ENCODE measurements at places on chromosomes 7 and 10.
A peak's percentile ranks its signal among the peaks of the same experiment; 100 is the strongest.

DNA sequence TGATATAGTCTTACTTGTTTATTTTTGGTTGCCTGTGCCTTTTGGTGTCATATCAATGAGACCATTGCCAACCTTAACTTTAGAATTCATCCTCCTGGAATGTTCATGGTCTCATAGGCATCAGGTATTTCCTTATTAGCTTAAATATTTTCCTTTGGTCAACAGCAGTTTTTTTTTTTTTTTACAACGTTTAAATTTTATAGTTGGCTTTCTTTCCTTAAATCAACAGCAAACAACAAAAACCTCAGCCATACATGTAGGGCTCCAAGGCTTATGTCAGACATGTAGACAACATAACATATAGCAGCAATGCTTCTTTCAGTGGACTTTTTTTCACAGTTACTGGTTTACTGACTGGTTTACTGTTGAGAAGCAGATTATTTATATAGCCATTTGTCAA lies 22.7 kb downstream of the ENTPD7 start:
- DNase-seq, result no peak

GRCh38 chr7:145265180-145265579 lies 429.3 kb upstream of the TPK1 start:
- DNase-seq, result no peak

- no peak for DNase-seq
These were observed 352.6 kb upstream of the AUTS2 start for GRCh38 chr7:69245646-69246045.

DNA sequence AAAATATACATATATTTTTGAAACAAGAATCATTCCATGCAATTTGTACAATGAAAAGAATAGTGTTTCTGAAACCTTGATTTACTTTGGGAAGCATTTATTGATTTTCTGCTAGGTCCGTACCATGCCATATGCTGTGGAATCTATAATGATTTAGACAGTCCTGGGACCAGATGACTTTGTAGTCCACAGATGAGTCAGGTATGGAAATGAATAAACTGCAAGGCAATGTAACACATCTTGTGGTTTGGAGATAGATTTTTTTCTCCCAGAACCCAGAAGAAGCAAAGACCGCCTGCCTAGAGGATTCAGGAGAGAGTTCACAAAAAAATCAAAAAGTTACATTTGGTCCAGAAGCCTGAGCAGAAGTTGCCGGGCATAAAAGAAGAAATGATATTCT lies 190.4 kb downstream of the GPR37 start:
- no peak for DNase-seq

- DNase-seq, result no peak
These were observed 319.4 kb upstream of the FZD8 start for GRCh38 chr10:35961501-35961900.

DNA sequence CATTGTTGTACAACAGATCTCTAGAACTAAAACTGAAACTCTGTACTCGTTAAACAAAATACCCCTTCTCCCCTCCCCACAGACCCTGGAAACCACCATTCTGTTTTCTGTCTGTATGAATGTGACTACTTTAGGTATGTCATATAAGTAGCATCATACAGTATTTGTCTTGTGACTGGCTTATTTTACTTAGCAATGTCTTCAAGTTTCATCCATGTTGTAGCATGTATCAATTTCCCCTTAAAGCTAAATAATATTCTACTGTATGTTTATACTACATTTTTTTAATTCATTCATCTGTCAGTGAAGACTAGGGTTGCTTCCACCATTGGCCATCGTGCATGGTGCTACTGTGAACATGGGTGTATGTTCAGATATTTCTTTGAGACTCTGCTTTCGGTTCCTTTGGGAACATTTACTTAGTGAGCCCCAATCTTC lies 71.2 kb upstream of the RPA3 start:
- no peak for DNase-seq

DNA sequence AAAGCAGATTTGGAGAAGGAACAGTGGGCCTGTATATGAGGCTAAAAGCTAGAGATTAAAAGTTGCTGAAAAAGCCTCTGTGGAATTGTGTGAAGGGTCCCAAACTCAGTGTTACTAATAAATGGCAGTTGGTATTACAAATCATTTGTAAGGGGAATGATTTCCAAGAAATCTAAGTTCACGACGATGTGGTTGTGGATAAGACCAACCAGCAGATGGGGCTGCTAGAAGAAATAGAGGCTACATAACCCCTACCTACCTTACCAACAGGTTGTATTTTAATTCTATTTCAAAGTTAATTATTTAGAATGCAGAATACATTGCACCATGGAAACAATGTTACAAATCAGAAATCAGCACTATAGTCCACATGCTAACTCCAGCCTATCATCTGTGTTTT lies 377.1 kb downstream of the HPSE2 start:
- DNase-seq, result no peak

GRCh38 chr7:119761776-119762175 lies 511.2 kb upstream of the KCND2 start:
- DNase-seq, result no peak

DNA sequence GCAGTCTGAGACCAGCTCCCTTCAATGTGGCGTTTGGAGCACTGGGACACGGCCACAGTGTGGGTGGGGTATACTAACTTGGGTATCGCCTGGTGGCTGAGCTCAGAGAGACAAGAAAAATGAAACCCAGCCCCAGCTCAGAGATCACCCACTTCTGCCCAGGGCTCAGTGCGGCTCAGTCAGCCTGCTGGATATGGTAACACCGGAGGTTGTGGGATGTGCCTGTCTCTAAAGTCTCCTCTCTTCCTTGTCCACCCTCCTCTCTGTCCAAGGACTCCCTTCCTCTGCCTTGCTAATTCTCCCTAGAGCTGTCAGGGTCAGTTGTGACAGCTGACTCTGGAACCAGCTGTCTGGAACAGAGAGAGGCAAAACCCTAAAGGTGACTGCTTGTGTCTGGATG lies 149.1 kb downstream of the PTPN20 start:
- no peak for DNase-seq

- DNase-seq, result no peak
These were observed 23.3 kb upstream of the ZNF282 start for GRCh38 chr7:149171892-149172533.

GRCh38 chr7:16210171-16210570 lies 211.2 kb downstream of the CRPPA start:
- DNase-seq, result no peak

- DNase-seq, result no peak
These were observed 185.0 kb upstream of the TCERG1L start for GRCh38 chr10:131496351-131497052.

DNA sequence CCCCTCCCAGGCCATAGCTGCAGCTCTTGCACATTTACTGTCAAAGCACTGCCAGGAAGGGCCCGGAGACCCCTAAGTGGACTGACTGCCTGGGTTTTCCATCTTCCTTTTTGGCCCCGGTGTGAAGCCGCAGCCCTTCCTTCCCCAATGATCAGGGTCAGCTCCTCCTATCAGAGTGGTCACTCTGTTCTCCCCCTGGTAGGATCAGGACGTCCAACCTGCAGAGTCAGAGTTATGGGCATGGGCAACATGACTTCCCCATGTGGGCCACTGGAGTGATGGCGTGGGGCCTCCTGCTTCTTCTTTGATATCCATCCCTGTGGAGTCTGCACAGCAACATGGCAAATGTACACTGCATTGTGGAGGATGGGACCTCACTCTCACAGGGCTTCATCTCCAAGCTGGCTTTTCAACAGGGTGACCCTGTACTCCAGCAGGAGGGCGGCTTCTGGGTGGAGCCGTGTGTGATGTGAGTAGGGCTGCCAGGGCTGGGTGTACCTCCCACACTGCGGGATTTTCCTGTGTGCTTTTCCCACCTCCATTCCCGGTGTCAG lies 6.4 kb upstream of the RAMP3 start:
- DNase-seq, result no peak

DNA sequence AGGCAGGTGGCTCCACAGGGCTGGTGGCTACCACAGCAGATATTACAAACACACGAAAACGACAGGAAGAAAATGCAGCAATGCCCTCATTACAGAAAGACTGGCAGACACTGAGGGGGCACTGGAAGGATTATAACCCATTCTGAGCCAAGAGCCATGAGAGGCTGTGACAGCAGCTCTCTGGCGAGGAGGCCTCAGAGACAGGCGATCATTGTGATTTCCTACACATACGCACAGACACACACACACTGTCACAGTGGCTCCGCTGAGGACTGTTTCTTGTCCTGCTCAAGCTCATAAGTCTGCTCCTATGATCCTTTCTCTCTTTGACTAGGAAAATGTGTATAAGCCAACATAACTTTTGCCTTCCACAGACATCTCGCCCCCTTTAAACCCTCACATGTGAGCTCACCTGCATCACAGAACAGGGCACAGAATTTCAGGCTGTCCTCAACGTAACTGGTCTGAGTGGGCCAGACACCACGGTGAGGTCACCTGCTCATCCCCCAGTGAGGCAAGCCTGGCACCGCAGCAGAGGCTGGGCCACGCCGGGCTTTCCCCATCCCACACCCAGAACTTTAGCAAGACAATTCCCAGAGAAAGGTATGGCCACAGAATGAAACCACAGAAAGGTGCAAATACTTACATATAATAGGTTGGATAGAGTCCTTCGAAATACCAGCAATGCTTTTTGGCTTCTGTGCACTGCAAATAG lies 51.7 kb downstream of the VOPP1 start:
- DNase-seq, result no peak

DNA sequence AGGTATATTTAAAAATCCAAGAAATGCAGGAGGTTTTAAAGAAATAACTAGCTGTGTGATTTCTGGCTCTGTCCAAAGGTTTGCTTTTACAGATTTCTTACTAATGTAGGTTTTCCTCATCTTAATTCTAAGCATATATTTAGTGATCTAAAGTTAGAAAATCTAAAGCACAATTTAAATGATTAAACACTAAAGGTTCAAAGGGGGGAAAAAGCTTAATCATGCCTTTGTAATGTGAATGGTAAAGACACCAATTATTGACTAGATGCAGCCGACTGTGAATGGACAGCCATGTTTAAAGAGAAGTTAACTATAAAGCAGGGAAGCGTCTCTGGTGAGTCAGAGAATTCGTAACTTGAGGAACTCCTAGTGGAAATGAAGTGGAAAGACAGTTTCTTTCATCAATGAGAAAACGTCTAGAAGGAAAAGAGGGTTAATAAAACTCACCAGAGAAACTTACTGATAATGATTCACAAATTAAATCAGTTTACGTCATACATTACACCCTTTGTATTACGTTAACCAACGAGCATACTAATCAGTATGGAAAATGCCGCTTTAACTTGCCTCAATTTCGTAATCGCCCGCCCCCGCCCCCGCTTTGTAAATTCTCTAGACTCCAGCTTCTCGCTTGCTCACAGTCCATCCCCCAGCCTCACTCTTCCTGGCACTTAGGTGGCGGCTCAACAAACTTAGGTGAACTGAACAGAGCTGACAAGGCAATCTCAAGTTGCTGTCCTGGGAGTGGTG lies 1.1 kb upstream of the HBP1 start:
- DNase-seq, result peak; percentile 77

GRCh38 chr7:120960714-120961113 lies 10.1 kb downstream of the ING3 start:
- DNase-seq, result no peak

DNA sequence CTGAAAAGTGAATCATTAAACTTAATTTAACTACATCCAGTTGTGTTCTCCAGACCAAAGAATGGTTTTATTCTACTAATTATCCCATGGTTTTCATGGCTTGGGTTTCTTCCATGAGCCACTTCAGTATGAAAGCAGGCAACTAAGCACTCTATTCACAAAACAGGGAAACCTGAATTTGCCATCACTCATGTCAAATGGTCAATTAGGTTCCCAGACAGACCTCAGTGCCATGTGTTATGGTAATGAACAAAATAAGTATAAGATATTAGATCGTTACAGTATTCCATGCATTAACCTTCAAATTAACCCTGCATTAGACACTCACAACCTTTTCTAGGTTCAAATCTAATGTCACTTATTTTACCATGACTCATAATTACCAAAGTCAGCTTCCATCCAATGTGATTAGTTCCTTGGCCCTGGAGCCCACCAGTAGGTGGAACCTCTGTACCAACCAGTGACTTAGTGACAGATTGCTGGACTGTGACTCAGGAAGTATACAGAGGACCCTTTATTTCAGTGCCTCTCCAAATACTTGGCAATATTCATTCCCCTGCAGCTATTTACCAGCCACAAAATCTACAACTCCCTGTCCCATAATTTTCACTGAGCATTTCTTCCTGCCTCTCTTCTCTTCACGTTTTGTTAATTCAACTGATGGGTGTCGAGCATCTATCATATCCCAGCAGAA lies 1270.2 kb upstream of the SORCS1 start:
- no peak for DNase-seq

DNA sequence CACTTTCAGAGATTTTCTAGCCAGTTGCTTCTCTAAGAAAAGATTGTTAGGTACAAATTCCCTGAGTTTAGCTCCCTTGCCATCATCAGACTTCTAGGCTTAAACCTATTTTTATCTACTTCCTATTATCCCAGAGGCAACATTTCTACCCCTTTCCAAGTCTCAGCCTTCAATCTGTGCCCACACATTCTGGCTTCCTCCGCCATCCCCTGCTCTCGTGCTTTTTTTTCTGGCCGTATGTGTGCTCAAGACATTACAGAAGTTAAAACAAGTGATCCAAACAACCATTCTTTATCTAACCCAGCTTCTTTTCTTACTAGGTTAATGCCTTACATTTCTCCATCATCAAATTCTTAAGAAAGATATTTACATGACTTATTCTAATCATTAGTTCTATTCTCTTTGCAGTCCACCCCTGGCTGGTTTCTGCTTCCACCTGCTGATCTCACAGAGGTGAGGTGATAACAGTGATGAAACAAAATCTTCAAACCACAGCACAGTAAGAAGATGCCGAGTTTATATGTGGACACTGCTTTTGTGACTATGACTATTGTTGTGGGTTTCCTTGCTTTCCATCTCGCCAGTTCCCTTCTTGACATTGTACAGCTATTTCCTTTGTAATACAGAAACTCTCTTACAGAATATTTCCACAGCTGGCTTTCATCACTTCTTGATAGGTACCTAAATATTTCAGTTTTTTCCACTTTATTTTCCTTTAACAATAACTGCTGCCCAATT lies 18.3 kb upstream of the CDK6 start:
- DNase-seq, result no peak

DNA sequence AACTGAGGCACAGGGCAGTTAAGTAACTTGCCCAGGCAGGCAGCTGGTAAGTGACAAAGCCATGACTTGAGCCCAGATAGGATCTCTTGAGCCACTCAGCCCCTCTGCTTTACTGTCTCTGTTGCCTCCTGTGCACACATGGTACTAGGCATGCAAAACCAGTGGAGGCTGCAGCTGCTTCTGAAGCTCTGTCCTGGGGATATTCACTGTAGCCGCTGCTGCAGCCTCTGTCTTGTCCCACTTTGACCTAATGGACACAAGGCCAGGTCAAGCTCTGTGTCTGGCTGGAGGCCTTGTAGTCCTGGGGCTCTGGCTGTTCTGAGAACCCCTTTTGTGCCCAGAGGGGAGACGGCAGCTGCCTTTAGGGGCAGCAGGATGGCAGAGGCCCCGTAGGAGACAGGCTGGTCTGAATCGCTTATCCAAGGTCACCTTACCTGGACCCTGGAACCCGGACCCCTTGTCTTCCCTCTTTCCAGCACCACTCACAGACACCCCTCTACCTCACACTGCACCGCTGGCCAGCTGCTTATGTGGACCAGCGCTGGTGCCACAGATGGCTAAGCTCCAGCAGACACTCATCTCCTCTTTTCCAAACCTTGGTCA lies 57.6 kb downstream of the TSPAN15 start:
- no peak for DNase-seq

- DNase-seq, result no peak
These were observed 41.3 kb downstream of the RBM33 start for GRCh38 chr7:155685791-155686160.

- no peak for DNase-seq
These were observed 64.6 kb downstream of the WDR37 start for GRCh38 chr10:1120801-1121211.

GRCh38 chr7:35697414-35698175 lies 2.7 kb upstream of the HERPUD2 start:
- no peak for DNase-seq

- DNase-seq, result no peak
These were observed 33.6 kb downstream of the WIPF3 start for GRCh38 chr7:29839921-29840320.
